Aortic smooth muscle cell (primary cell): ENCODE measurements at places on chromosomes 16 and 17. TPM values are rescaled to one million over a fixed set of nuclear protein-coding genes. Genes with fewer than 3 reads are reported as not detected.

Gene HOXB5
- total RNA-seq: not detected in 2 replicates

Gene PYDC1
- not detected in 2 replicates for total RNA-seq

Gene RASD1
- 2.4 and 3.6 TPM in 2 replicates for total RNA-seq

Gene HS3ST3B1
- total RNA-seq: 0.40 and 2.0 TPM in 2 replicates

Gene VAC14
- 14.9 and 17.8 TPM in 2 replicates for total RNA-seq

Gene AIPL1
- 0.06 and 0.13 TPM in 2 replicates for total RNA-seq

Gene KRTAP4-4
- not detected in 2 replicates for total RNA-seq

Gene CENPX
- total RNA-seq: 26.2 and 35.1 TPM in 2 replicates

Gene SEPTIN12
- total RNA-seq: not detected in 2 replicates

Gene MYCBPAP
- 1.7 and 2.4 TPM in 2 replicates for total RNA-seq

Gene NSF
- total RNA-seq: 46.8 and 47.6 TPM in 2 replicates

Gene TMEM101
- total RNA-seq: 63.7 and 71.7 TPM in 2 replicates

Gene TEKT5
- total RNA-seq: 0.12 TPM in 1 of 2 replicates, not detected in the other

Gene SPNS1
- 24.4 and 25.6 TPM in 2 replicates for total RNA-seq

Gene SALL1
- 0.13 and 0.31 TPM in 2 replicates for total RNA-seq
